Caco-2 (cell line): ENCODE measurements at places on chromosomes 3 and 15. TPM values are rescaled to one million over a fixed set of nuclear protein-coding genes. Genes with fewer than 3 reads are reported as not detected.
A peak's percentile ranks its signal among the peaks of the same experiment; 100 is the strongest.

GRCh38 chr15:36943508-36944361 is 156.6 kb downstream of the MEIS2 start:
- H3K27me3 ChIP-seq: no peaks in the 10 kb centered on the region
- H3K4me3 ChIP-seq: no peak overlapping the region
- H3K4me1 ChIP-seq: peaks cover 43% of the 10 kb centered on the region
- H3K36me3 ChIP-seq: no peaks in the 10 kb centered on the region

DNA sequence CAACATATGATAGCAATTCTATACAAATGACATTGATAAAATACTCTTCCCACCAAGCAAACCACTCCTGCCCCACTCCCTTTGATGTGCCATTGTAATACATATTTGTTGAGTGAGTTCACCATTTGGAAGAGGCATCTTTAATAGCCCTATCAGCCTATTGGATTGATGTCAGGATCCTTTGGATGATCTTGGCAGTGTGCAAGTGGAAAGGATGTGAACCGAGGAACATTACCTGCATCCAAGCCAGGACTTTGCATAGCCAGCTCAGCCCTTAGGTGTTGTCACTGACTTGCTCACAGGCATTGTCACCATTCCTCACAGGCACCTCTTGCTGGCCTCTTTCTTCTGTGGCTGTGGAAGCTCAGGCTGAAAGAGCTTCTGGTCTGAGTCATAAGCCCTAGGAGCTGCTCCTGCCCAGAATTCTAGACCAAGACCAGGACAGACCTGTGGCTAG is 16.5 kb upstream of the TIMP4 start:
- no peak overlapping the region for H3K4me3 ChIP-seq
- no peaks in the 10 kb centered on the region for H3K27me3 ChIP-seq
- H3K4me1 ChIP-seq: peaks cover 3% of the 10 kb centered on the region; the same call in 1 of the 2 replicates
- no peak for DNase-seq
- no peak overlapping the region for H3K27ac ChIP-seq

DNA sequence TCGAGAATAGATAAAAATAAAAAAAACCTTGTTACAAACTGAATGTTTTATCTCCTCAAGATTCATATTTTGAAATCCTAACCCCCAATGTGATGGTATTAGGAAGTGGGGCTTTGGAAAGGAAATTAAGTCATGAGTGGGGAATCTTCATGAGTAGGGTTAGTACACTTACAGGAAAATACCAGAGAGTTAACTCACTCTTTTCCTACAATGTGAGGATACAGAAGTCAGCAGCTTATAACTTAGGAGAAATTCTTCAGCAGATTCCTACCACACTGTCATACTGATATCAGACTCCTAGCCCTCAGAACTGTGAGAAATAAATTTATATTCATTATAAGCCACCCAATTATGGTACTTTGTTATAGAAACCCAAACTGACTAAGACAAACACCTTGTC is 453.1 kb downstream of the GBE1 start:
- no peak for DNase-seq
- no peaks in the 10 kb centered on the region for H3K27me3 ChIP-seq
- no peaks in the 10 kb centered on the region for H3K4me1 ChIP-seq
- H3K4me3 ChIP-seq: no peak overlapping the region

DNA sequence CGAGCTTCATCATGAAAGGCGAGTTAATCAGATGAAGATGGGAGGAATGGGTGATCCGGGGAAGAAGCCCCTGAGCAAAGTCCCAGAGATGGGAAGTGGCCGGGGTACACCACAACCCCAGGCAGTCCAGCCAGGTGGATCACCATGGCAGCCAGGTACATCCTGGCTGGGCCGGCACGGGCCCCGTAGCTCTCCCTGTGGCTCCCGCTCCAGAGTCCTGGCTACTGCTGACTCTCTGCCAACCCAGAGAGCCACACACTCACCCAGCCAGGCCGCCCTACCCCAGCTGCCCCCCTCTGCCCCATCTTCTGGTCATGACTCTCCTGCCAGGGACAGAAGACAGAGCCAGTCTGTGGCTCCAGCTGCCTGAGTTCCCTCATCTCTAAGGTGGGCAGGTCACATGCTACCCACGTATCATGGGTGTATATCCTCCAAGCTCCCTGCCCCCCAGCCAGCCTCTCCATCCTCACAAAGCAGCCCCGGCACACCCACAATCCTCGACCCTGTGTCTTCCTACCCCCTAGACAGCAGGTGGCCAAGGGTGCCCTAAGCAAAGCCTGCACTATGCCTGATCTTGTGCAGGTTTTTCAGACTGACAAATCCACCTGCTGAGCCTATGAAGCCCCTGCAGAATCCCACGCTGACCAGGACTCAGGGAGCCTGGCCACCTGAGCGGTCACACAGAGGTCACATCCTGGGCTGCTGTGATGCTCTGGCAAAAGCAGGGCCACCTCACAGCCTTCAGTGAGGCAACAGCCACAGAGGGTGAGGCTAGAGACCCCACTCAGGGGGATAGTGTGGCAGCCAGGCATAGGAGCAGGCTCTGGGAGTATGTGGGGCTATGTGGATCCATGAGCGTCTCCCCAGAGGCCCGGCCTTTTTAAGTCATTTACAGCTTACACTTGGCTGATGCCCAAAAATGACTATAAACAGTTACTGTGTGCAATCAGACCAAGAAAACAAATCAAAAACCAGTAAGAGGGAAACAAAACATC is 13.2 kb downstream of the XXYLT1 start:
- no peak overlapping the region for H3K27ac ChIP-seq
- no peaks in the 10 kb centered on the region; the same call in 1 of the 2 replicates for H3K36me3 ChIP-seq
- H3K4me3 ChIP-seq: no peak overlapping the region

DCLK3 gene
- not detected in 2 replicates for total RNA-seq

GRCh38 chr3:49903451-49904424 is at the start of gene MST1R:
TSS of gene MST1R (minus strand) at chr3:49903873. CDS start at chr3:49903609, 264 bp downstream.
- H3K36me3 ChIP-seq: no peaks in the 10 kb centered on the region
- DNase-seq: peak; percentile 94
- no peaks in the 10 kb centered on the region for H3K27me3 ChIP-seq
- peaks cover 53% of the 10 kb centered on the region for H3K4me1 ChIP-seq
- peak within 1 kb of the TSS; percentile 40 for H3K4me3 ChIP-seq
